ENCODE measurements at places on chromosomes 3 and 15. TPM values are rescaled to one million over a fixed set of nuclear protein-coding genes. Genes with fewer than 3 reads are reported as not detected.

Gene DOCK3
- 0.21 TPM for total RNA-seq

Gene STX19
- not detected for total RNA-seq

Gene ZNF502
- not detected for total RNA-seq

Gene PLSCR2
- 0.54 TPM for total RNA-seq

Gene COL6A6
- total RNA-seq, result not detected

Data from Panc1 (cell line).